ENCODE measurements at places on chromosomes 6 and 20. TPM values are rescaled to one million over a fixed set of nuclear protein-coding genes. Genes with fewer than 3 reads are reported as not detected.
A peak's percentile ranks its signal among the peaks of the same experiment; 100 is the strongest.

DNA sequence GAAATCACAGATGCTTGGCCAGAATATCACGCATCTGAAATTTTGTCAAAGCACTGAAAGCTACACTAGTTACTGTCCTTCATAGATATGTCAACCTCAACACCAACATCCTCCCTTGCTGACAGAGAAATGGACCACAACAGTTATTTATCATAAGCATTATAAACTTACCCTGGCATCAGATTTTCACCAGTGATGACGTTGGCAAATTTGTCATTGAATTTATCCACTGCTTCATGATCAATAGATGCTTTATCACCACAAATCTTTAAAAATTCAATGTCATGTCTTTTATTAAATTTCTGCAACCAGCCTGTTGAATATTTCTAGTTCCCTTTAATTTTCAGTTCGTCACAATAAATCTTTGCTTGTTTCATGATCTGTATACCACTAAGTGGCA, 205.7 kb downstream of the GJA1 start:
- no peak for DNase-seq

GRCh38 chr6:20861481-20861880, 327.2 kb downstream of the CDKAL1 start:
- DNase-seq = no peak

- no peak for DNase-seq
Observed at GRCh38 chr6:18663011-18663410, 275.9 kb downstream of the RNF144B start.

DNA sequence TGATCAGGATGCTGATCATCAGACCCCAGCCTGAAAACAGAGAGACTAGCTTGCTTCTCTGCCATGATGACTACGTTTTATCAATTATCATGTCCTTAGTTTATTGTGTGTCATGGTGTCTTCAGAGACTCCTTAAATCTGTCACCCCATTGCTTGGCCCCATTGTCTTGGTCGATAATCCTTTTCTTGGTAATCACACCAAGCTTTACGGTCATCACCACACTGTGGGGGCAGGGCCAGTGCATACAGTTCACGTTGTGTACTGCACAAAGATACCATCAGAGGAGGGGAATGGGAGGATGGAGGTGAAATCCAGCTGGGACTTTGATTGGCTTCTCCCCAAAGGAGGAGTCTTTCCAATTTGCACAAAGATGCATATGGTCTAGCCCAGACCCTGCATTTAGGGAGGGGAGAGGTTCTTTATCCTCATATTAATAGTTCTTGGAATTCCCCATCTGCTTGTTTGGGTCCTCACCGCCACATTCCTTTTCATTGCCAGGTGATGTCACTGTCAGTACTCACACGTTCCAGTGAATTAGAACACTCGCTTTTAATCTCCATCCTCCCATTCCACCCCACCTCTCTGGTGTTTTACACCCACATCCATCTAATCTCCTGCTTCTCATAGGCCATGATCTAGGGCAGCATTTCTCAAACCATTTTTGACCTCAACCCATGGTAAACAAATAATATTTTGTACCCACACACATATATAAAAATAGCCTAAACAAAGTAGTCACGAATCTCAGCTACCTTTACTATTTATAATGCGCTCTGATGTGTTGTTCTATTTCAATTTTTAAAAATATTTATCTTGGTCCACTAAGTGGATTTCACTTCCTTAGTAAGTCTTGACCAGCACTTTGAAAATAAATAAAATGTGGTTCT, 5.7 kb downstream of the ETV7 start:
- DNase-seq = no peak

DNA sequence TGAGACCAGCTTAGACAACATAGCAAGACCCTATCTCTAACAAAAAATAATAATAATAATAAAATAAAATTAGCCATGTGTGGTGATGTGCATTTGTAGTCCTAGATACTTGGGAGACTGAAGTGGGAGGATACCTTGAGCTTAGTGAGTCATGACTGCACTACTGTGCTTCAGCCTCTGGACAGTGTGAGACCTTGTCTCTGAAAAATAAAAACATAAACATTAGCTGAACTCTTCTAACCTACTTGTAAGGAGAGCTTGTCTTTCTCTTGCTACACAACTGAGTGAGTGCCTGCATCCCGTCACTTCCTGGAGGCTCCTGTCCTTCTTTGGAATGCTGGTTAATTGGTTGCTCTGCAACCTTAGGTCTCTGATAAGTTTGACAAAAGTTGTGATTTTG, 5.1 kb upstream of the DBNDD2 start:
- DNase-seq = no peak

- DNase-seq = no peak
Observed at GRCh38 chr6:6858533-6858982, 249.2 kb upstream of the RREB1 start.

DNA sequence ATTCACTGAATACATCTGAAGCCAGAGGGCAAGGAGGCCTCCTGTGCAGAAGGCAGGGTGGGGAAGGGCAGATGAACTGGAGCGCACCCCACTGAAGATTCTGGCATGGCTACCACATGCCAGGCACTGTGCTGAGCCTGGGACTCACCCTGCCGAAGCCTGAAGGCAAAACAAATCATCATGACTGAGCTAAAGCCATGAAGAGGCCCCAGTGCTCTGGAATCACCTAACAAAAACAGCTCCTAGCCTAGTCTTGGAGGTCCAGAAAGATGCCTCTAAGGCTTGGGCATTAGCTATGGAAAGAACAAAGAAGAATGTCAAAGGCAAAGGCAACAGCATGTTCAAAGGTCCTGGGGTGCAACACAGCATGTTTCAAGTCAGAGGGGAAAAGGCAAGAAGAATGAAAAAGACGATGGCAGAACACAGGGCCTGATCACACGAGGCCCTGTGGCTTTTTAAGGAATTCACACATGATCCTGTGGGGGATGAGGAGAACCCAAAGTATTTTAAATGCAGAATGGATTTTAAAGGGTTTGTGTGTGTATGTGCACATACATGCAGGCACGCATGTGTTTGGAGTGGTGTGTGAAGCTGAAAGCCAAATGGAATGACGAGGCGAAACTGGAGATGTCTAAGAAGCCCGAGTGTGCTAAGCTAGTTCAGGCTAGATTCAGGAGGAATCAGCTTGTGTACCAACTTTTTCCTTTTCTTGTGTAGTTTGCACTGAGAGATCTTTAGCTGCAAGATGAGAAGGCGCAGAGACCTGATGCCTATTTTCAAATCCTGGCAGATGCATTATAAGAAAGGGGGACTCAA, 261.4 kb downstream of the ZNF217 start:
- no peak for DNase-seq

- DNase-seq = peak; percentile 11
Observed at GRCh38 chr20:58141971-58142842, 86.2 kb downstream of the ANKRD60 start.

DNA sequence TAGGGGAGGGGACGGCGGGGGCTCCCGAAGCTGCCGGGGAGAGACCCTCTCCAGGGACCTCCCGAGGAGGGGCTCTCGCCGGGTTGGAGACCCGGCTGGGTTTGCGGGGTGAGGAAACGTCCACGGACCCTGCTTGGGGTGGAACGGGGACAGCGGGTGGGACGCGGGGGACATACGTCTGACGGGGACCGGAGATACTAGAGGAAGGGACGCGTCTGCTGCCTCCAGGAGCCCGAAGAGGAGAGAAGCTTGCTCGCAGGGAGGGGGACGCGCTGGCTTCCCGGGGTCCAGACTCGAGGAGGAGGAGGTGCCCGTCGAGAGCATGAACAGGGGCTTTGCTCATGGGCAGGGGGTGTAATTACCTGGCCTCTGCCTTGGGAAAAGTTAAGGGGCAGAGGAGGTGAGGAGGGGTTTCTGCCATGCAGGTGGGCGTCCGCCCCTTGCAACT, 593 bp downstream of the DNMT3B start:
- peak; percentile 27 for DNase-seq

DNA sequence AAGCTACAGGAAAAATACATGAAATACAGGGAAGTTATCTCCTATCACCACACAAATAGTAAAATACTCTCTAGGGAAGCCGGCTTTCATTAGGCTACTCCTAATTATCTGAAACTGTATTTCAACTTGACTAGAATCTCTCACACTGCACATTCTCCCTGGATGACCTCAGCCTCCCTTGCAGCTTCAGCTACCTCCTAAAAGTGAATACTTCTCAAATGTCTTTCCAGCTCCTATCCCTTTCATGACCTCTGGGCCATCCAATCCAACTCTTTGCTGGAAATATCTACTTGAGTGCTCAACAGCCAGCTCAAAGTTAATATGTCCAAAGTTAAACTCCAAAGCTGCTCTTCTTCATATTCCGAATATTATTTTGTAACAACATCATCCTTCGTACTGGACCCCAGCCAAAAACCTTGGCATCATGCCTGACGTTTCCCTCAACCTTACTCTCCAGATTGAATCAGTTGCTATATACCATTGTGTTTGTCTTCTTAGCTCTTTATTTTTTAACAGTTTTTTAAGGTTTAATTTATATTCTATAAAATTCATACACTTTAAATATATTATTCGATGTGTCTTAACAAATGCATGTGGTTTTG, 29.4 kb upstream of the KIF6 start:
- DNase-seq = no peak

DNA sequence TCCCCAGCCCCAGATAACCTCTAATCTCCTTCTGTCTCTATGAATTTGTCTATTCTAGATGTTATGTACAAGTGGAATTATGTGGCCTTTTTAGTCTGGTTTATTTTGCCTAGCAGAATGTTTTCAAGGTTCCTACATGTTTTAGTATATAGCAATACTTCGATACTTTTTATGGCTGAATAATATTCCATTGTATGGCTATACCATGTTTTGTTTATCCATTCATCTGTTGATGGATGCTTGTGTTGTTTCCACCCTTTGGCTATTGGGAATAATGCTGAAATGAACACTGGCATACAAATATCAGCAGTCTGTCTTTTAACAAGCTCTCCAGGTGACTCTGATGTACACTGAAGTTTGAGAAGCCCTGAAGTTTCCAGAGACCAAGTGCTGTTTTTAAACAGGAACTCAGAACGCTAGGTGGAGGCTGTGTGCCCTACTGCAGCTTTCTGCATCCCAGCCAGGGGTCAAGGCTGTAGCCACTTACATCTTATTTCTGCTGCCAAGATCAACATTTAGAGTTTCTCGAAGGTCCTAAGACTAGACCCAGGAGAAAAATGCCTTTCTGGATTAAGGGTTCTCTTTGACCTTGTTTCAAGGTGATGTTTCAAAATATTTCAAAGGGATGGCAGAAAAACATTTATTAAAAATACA, 123.0 kb downstream of the SOBP start:
- DNase-seq = no peak

- DNase-seq = no peak
Observed at GRCh38 chr20:61539706-61540360, 287.8 kb downstream of the CDH4 start.

GRCh38 chr6:5422321-5422915, 161.1 kb downstream of the FARS2 start:
- no peak for DNase-seq

DNA sequence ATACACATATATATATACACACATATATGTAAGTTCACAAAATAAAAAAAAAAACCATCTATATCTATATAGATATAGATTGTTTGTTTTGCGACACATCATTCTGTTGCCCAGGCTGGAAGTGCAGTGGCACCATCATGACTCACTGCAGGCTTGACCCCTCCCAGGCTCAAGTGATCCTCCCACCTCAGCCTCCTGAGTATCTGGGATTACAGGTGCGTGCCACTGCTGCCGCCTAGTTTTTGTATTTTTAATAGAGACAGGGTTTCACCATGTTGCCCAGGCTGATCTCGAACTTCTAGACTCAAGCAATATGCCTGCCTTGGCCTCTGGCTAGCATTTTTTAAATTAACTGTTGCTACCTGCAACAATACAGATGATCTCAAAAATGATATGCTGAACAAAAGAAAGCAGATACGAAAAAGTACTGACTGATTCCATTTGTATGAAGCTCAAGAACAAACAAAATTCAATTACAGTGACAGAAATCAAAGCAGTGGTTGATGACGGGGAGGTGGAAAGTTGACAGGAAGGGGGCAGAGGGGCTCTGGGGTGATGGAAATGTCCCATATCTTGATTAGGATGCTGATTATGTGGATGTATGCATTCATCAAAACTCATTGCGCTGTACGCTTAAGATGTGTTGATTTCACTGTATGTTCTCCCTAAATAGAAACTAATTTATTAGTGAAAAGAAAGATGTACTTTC, 49.6 kb downstream of the ATXN1 start:
- peak; percentile 72 for DNase-seq

DNA sequence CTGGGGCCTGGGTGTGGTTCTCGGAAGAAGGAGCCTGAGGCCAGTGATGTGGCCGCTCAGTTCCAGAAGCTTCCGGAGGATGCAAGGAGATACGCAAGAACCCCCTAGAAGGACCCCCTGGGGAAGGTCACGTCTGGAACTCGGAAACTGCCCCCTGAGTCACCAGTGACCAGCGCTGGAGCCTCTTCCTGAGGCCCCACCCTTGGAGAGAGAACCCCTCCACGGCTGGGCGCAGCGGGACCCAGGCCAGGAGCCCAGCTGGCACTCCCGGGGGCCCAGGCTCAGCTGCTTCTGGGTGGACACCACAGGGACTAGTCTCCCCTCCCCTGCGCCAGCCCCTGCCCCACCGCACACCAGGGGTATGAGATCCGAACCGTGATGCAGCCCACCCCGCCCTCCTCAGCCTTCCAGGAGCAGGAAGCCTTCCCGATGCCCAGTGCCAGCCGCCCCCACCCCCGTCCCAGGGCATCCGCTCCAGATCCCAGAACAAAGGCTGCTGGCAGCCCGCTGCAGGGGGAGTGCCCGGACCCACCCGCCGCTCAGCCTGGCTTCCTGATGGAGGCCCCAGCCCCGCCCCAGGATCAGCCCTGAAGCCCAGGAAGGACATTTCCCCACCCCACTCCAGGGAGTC, 7.5 kb downstream of the LAMA5 start:
- no peak for DNase-seq

Gene CRISP2
- total RNA-seq = not detected

Gene FRK
- total RNA-seq = not detected

Gene EDN1
- total RNA-seq = not detected

Gene ZNF831
- 12.7 TPM for total RNA-seq
